ENCODE measurements at places on chromosomes 7 and 10. TPM values are rescaled to one million over a fixed set of nuclear protein-coding genes. Genes with fewer than 3 reads are reported as not detected.

The RAMP3 gene
- not detected for total RNA-seq

The PNLIPRP2 gene
- total RNA-seq = not detected

The NCF1 gene
- total RNA-seq = 0.08 TPM

The NEUROD6 gene
- not detected for total RNA-seq
